ENCODE measurements at places on chromosomes 1 and 21.

DNA sequence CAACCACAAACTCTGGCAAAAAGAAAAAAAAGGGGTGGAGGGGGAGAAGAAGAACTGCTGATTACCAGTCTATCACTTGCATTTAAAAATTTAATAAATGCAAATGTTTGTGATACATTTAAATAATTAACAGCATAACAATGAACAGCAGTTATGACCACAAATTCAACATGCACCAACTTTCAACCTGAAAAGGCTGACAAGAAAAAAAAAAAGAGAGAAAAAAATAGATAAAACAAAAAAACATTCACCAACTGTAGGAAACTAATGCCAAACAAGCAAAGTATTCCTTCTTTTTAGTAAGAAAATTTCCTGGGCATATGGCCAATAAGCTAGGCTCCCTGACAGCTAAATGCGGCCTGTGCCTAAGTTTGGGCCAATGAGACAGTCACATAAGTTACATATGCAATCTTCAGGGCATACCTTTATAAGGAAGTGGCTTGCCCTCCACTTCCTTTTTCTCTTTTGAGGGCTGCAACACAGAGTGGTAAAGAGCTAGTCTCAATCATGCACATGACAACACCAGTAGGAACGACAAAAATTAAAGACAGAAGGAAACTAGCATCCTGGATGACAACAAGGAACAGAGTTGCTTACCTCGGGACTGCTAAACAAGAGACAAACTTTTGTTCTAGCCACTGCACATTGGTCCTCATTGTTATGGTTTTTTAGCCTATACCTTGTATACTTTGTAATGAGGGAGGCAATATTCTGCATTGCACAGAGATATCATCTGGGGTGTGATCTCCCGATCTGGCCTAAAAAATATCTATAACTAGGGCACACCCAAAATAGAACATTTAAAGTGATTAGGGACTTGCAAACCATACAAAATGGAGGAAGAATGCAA, 24.2 kb upstream of the PHTF1 start:
- peak; percentile 40 for DNase-seq

GRCh38 chr1:23742670-23743286, 493 bp upstream of the ELOA start:
- DNase-seq: peak; percentile 33

DNA sequence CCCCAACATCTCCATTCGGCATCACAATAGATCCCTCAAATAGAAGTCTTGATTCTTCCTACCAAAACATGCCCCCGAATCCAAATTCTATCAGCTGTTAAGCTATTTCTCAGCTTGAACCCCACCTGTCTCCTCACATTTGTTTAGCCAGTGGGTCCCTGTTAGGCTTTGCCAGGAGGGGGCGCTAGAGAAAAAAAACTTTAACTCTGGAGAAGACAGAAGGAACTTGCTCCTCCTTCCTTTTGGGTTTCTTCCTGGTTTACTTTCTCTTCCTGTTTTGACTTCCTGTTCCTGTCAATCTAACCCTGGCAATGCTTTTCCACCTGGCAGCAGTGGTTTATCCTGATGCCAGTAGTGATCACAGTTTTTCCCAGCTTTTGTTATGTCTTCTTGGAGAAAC, 95.6 kb upstream of the KCNK1 start:
- peak; percentile 53 for DNase-seq

DNA sequence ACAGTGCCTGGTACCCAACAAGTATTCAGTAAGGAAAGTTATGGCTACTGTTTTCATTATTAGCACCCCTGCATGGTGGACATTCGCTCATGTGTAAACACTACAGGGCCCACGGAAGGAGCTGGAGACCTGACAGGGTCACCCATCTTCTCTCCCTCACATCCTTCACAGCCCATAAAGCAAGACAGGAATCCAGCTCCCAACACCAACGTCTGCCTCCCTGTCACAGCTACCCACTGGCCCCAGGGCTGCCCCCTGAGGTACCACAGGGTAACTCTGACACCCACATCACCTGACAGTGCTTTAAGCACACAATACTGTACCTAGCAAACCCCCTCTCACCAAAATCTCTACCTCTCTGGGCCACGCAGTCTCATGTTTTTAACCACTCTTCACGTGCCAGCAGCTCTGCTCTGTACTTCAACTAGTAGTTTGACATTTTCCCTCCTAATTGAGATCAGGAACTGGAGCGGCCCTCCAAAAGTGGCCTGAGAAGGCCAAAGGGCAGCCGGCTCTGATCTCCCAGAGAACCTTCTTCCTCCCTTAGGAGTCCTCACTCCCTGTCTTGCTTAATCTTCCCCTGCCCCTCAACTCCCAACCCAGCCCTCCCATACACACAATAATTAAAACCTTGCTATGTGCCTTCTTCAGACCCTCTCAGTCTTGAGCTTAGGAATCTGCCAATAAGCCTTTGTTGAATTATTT, 76.8 kb downstream of the CD34 start:
- DNase-seq: no peak

DNA sequence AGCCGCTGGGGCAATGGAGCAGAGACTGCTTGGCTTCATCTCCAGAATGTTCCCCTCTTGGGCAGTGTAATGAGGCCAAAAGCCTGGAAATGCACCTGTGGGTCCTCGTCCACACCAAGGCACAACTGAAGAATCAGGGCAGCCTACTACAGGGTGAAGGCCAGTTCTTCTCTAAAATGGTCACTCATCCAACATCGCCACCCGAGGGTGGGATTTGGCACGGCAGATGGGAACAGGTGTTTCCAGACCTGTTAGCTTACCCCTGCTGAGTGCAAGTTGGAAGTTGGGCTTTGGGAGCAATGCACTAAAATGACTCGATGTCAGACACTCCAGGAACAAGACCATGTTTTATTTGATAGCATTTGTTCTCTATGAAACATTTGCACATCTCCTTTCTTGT, 543.7 kb downstream of the NPHP4 start:
- DNase-seq: no peak

- peak; percentile 93 for DNase-seq
Observed at GRCh38 chr1:84944767-84945486, 51.9 kb upstream of the LPAR3 start.

Data from epithelial cell of esophagus (primary cell).